Left lung (tissue), 14 donors: ENCODE measurements at places on chromosomes 5 and 9.

DNA sequence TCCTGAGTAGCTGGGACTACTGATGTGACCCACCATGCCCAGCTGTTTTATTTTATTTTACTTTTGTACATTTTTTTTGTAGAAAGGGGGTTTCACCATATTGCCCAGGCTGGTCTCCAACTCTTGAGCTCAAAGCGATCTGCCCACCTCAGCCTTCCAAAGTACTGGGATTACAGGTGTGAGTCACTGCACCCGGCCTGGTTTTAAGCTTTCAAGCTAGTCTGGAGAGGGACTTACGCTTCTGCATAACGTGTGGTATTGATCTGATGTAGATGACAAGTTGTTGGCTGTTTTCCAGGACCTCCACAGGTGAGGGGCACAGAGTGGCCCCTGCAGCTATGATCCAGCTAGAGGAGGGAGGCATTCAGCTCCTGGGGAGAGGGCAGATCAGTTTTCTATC is 6.8 kb upstream of the CCL21 start:
- no peak overlapping the region for H3K27ac ChIP-seq
- peaks cover 8% of the 10 kb centered on the region for H3K4me1 ChIP-seq
- DNase-seq: no peak
- H3K27me3 ChIP-seq: no peaks in the 10 kb centered on the region

- H3K4me1 ChIP-seq: peaks cover 67% of the 10 kb centered on the region
- H3K36me3 ChIP-seq: peaks cover 34% of the 10 kb centered on the region
- H3K4me3 ChIP-seq: peak overlapping the region; percentile 85
- peak overlapping the region; percentile 100 for H3K27ac ChIP-seq
- no peaks in the 10 kb centered on the region for H3K27me3 ChIP-seq
- peak; percentile 90 for DNase-seq
These were observed 2.3 kb downstream of the ZFAND5 start for GRCh38 chr9:72362680-72363139.

DNA sequence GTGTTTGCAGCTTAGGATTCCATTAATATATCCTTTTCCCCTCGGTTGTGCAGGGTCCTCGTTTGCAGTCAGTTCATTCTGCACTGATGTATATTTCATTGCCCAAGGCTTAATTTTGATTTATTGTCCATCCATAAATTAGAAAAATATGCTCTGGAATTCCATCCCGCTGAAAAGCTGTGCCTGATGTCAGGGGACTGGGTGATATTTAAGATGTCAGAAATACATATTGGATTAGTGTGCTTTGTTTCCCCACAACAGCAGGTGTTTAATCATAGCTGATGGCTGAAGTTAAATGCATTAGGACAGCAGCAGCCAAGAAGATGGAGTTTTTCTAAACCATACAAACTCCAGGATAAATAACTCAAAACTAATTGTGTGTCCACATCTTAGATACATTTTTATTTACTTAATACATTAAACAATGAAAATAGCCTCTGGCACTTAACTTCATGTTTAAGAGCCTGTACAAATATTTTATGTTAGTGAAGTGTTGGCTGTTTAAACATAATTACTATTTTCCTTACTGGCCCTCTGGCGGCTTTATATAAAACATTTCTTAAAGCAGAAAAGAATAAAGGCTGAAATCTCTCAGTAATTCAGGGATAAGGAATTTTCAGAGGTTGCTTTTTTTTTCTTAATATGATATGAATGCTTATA is 170.4 kb upstream of the TBCA start:
- peak; percentile 21 for DNase-seq
- no peaks in the 10 kb centered on the region for H3K4me1 ChIP-seq
- H3K27me3 ChIP-seq: peaks cover 20% of the 10 kb centered on the region
- no peak overlapping the region for H3K27ac ChIP-seq
- no peak overlapping the region for H3K4me3 ChIP-seq

DNA sequence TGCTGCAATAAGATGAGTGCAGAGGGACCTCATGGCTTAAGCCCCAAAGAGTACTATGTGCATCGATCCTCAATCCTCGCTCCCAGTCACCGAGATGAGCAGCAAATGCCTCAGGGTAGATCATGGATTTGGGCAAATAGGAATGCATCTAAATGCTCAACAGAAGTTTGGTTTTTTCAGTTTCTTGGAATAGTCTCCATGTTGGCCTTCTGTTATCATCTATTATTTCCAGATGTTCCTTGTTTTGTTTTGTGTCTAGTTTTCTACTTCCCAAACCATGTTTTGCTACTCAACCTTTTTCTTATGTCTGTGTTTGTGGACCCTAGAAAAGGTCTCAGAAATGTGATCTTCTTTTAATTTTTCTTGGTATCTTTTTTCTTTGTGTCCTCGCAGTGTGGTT is 43.5 kb upstream of the RASGRF2 start:
- no peaks in the 10 kb centered on the region for H3K4me1 ChIP-seq
- no peak overlapping the region for H3K27ac ChIP-seq
- no peaks in the 10 kb centered on the region for H3K27me3 ChIP-seq
- DNase-seq: no peak
- no peak overlapping the region for H3K4me3 ChIP-seq
- H3K36me3 ChIP-seq: no peaks in the 10 kb centered on the region

DNA sequence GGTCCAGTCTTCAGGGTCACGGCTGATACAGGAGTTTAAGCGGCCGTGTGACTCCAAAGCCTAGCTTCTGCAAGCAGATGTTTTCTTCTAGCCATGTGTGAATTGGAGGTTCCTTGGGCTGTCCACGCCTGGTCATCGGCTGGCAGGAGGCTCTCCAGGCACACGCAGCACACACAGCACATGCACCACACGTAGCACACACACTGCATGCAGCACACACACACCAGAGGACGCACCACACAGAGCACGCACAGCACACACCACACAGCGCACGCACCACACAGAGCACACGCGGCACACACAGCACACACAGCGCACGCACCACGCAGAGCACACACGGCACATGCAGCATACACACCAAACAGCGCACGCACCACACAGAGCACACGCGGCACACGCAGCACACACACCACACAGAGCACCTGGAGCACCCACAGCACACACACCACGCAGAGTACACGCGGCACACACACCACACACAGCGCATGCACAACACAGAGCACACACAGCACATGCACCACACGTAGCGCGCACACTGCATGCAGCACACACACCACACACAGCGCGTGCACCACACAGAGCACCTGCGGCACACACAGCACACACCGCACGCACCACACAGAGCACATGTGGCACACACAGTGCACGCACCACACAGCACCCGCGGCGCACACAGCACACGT is 234.3 kb downstream of the FANCC start:
- DNase-seq: no peak
- no peaks in the 10 kb centered on the region for H3K36me3 ChIP-seq
- H3K4me1 ChIP-seq: peaks cover 11% of the 10 kb centered on the region
- H3K27me3 ChIP-seq: no peaks in the 10 kb centered on the region
- no peak overlapping the region for H3K4me3 ChIP-seq
- H3K27ac ChIP-seq: no peak overlapping the region

DNA sequence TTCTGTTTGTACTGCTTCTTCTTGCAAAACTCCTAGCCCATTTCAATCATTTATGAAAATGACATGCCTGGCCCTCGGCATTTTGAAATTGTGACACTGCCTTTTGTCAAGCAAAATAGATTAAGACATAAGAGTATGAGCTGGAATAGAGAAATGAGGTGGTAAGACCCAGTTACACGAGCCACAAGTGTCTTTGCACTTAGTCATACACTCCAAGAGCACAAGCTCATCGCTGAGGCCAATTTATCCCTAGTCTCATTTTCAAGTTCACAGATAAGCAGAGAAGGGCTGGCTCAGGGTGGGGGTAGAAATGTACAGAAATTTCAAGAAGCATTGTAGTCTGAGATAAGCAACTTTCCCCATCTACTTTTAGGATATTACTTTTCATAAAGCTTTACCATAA is 40.6 kb upstream of the MAP1B start:
- H3K36me3 ChIP-seq: no peaks in the 10 kb centered on the region
- no peak overlapping the region for H3K4me3 ChIP-seq
- no peaks in the 10 kb centered on the region for H3K27me3 ChIP-seq
- H3K4me1 ChIP-seq: no peaks in the 10 kb centered on the region

- H3K36me3 ChIP-seq: no peaks in the 10 kb centered on the region
- DNase-seq: no peak
- H3K27me3 ChIP-seq: no peaks in the 10 kb centered on the region
- peak overlapping the region; percentile 41 for H3K27ac ChIP-seq
These were observed 27.9 kb upstream of the CDKN2B start for GRCh38 chr9:22036866-22037626.

- no peaks in the 10 kb centered on the region for H3K4me1 ChIP-seq
- no peak overlapping the region for H3K4me3 ChIP-seq
- H3K27me3 ChIP-seq: peaks cover 4% of the 10 kb centered on the region
- no peaks in the 10 kb centered on the region for H3K36me3 ChIP-seq
- H3K27ac ChIP-seq: no peak overlapping the region
These were observed 86.9 kb upstream of the MAP1B start for GRCh38 chr5:72020161-72020983.

- no peak for DNase-seq
- no peaks in the 10 kb centered on the region for H3K36me3 ChIP-seq
- no peaks in the 10 kb centered on the region for H3K4me1 ChIP-seq
- H3K4me3 ChIP-seq: no peak overlapping the region
These were observed 239.9 kb upstream of the PANK3 start for GRCh38 chr5:168819004-168819621.

GRCh38 chr9:37820142-37820541 is 19.5 kb downstream of the DCAF10 start:
- H3K36me3 ChIP-seq: no peaks in the 10 kb centered on the region
- no peaks in the 10 kb centered on the region for H3K4me1 ChIP-seq
- no peak overlapping the region for H3K27ac ChIP-seq
- no peak for DNase-seq
- H3K4me3 ChIP-seq: no peak overlapping the region
- H3K27me3 ChIP-seq: no peaks in the 10 kb centered on the region

DNA sequence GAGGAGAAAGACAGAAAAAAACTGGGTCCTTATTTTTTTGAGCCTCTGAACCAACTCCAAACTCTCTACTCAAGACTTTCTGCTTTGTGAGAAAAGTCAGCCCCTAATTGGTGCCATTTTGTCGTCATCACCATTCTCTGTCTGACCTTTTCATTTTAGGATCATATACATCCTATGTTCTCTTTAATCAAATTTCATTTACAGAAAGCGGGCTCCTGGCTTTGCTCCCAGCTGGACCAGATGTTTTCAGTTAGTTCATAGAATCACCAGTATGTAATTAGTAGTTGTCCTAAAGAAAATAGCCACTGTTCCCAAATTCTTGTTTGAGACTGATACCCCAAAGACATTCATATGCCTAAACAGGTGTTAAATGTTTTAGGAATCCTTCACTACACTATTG is 28.6 kb upstream of the SLCO4C1 start:
- no peaks in the 10 kb centered on the region for H3K4me1 ChIP-seq
- H3K27me3 ChIP-seq: no peaks in the 10 kb centered on the region
- no peak for DNase-seq
- no peak overlapping the region for H3K27ac ChIP-seq
- H3K4me3 ChIP-seq: no peak overlapping the region
- no peaks in the 10 kb centered on the region for H3K36me3 ChIP-seq

GRCh38 chr5:36383942-36384341 is 82.2 kb upstream of the RANBP3L start:
- H3K4me3 ChIP-seq: no peak overlapping the region
- no peak overlapping the region for H3K27ac ChIP-seq
- no peak for DNase-seq

- no peak for DNase-seq
- H3K4me1 ChIP-seq: no peaks in the 10 kb centered on the region
- H3K4me3 ChIP-seq: no peak overlapping the region
- no peak overlapping the region for H3K27ac ChIP-seq
- H3K36me3 ChIP-seq: no peaks in the 10 kb centered on the region
- H3K27me3 ChIP-seq: peaks cover 22% of the 10 kb centered on the region
These were observed 22.1 kb upstream of the ROR2 start for GRCh38 chr9:91972076-91972626.

DNA sequence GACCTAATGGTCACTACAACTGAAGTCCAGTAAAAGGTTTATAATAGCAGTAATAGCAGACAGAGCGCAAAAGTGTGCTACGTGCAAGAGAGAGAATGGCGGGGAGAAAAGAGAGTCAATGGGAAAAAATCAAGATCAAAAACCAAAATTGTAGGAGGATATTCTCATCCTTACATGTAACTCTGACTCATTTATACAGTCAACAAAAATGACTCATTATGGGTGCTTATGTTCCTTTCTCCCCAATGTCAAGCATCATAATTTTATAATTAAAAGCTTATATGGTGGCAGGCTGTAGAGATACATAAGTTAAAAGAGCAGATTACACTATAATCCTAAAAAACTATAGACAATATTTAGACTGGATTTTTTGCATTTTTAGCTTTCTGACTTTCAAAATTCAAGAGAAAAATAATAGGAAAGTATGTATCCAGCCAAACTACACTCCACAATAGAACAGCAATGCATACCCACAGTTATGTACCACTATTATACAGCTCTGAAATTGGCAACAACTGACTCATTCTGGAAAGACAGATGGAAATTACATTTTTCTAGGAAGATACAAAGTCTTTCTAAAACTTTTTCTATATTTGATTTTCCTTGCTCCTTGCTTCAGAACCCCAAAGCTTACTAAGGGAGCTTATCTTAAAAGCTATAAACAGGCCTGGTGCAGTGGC is 78.4 kb downstream of the PLPP1 start:
- no peak overlapping the region for H3K4me3 ChIP-seq
- H3K27ac ChIP-seq: no peak overlapping the region
- DNase-seq: no peak

GRCh38 chr9:108048406-108049025 is 558.9 kb upstream of the KLF4 start:
- H3K4me1 ChIP-seq: peaks cover under 1% of the 10 kb centered on the region
- H3K27me3 ChIP-seq: no peaks in the 10 kb centered on the region
- no peak overlapping the region for H3K4me3 ChIP-seq
- DNase-seq: no peak
- no peaks in the 10 kb centered on the region for H3K36me3 ChIP-seq
- H3K27ac ChIP-seq: no peak overlapping the region

GRCh38 chr5:2852446-2852845 is 101.0 kb upstream of the IRX2 start:
- no peak for DNase-seq
- no peaks in the 10 kb centered on the region for H3K27me3 ChIP-seq
- no peaks in the 10 kb centered on the region for H3K4me1 ChIP-seq
- H3K36me3 ChIP-seq: no peaks in the 10 kb centered on the region

GRCh38 chr5:2093859-2094615 is 211.3 kb upstream of the IRX4 start:
- peaks cover 15% of the 10 kb centered on the region for H3K27me3 ChIP-seq
- H3K36me3 ChIP-seq: no peaks in the 10 kb centered on the region
- no peak for DNase-seq
- no peak overlapping the region for H3K4me3 ChIP-seq
- no peaks in the 10 kb centered on the region for H3K4me1 ChIP-seq
- H3K27ac ChIP-seq: peak overlapping the region; percentile 59

GRCh38 chr5:127074466-127074865 is 1.2 kb upstream of the C5orf63 start:
- no peak overlapping the region for H3K27ac ChIP-seq
- no peak for DNase-seq
- H3K27me3 ChIP-seq: no peaks in the 10 kb centered on the region
- H3K4me3 ChIP-seq: no peak overlapping the region
- H3K4me1 ChIP-seq: peaks cover 10% of the 10 kb centered on the region

DNA sequence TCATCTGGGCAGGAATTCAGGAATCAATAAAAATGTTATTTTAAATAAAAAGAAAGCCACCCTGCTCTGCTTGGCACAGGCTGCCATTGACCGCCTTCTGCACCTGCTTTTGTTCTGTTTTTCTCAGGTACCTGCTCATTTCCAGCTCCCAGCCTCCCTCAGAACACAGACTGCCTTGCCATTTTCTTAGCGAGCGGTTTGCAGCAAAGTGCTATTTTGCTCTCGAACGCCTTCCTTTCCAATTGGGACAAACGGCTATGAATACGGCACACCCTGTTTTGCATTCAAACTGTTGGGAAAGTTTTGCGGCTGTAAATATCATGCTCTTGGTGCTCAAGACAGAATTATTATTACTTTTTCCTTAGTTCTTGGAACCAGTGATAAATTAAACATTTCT is 25.1 kb upstream of the FCN1 start:
- no peak overlapping the region for H3K4me3 ChIP-seq
- no peak for DNase-seq
- no peaks in the 10 kb centered on the region for H3K36me3 ChIP-seq
